Progenitor cell of endocrine pancreas (in vitro differentiated cells): ENCODE measurements at places on chromosomes 4 and X.
A peak's percentile ranks its signal among the peaks of the same experiment; 100 is the strongest.

DNA sequence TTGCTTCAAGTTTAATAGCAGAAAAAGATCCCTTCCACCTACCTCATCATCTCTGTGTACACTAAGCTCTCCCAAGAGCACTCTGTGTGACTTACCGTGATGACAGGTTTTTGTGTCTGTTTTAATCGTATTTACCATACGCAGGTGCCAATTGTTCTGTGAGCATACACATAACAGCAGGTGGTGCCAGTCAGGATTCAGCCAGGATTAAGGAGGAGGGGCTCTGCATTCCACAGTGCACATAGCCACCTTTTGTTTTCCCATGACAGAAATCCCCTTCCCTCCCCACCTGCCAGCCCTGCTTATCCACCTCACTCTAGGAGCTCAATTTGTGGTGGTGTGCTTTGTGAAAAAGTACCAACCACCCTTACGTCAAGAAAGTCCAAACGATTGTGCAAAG, 14.8 kb downstream of the ANK2 start:
- DNase-seq = peak; percentile 14

DNA sequence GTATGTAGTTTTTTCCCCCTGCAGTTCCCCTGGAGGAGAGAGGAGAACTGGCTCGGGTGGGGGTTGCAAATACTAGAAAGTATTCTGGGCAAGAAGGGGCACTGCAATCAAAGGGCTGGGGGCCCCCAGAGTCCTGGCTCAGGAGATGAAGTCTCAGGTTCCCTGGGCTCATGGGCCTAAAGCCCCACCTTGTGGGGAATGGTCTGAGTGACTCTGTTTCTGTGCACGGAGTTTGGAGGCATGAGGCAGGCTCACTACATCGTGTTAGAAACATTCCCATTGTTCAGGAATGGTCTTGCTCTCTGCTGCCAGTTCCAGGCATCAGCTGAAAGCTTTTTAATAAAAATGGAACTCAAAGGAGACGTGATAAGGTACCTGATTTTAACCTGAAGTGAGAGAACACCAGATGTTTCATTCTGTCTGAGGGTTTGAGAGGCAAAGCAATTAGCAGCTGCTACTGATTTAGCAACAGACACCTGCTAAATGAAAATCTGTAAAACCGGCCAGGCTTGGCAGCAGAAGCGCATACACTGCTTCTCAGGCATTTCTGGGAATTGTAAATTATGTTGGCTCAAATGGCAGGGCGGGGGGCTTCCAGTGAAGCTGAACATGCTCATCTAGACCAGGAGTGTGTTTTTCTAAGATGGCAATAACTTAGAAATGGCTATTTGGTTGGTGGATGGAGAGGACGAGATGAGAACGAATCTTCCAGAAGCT, 122.7 kb downstream of the TMEM164 start:
- peak; percentile 13 for DNase-seq

- no peak for DNase-seq
Observed at GRCh38 chrX:20317873-20318272, 51.2 kb upstream of the RPS6KA3 start.

DNA sequence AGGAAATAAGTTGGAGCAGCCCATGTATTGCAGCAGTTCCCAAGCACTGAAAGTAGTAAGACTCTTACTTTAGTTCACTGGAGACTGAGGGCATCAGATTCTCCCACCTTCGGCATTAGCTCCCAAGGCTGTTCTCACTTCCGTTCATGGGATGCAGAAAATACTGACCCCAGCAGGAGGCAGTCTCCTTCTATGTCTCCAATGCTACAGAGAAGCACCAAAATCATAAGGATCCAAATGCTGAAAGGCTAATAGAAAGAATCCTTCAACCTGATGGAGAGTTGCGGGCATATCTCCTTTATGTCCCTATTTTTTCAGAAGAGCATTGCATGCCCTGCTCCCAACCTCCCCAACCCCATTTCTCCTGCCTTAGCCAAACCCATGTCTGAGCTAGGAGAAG, 32.4 kb downstream of the ADH7 start:
- DNase-seq = no peak

DNA sequence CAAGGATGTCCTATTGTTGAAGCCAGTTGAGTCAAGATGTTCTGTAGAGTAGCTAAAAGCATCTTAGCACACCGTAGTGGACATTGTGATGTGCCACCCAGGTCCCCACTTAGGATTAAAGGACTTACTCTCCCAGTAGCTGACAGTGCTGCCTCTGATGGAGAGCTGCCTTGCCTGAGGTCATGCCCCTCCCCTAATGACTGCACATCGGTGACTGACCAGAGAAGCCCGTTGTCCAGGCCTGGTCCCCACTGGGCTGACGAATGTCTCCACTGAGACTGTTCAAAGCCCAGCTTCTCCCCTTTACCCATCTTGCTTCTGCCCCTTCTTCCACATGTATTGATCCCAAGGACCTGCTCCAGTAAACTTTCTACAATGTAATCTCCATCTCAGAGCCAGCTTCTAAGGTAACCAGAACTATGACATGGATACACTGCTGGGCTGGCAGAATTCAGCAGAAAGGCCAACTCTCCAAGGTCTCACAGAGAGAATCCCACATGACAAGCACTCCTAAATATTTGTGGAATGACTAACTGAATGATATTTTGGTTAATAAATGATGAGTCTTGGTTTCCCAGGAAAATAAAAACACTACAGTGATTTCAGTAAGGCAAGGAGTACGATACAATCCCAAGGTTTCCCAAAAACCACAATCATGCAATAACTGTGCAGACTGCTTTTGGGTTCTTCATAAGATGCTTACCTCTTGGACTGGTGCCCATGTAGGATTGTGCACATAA, 82.4 kb upstream of the TMEM150C start:
- DNase-seq = no peak

GRCh38 chr4:2729533-2729875, 26.6 kb downstream of the TNIP2 start:
- DNase-seq = no peak
